Eye (tissue), 1 donor: ENCODE measurements at places on chromosomes 1 and 21.

- DNase-seq, result no peak
These were observed 3.5 kb downstream of the SAMSN1 start for GRCh38 chr21:14542638-14543037.

GRCh38 chr1:32701951-32702598 lies 495 bp downstream of the SYNC start:
- DNase-seq, result peak; percentile 63

- no peak for DNase-seq
These were observed 312 bp downstream of the KIAA2013 start for GRCh38 chr1:11925938-11926292.

GRCh38 chr1:13759072-13759471 lies 59.1 kb downstream of the PRDM2 start:
- no peak for DNase-seq

- no peak for DNase-seq
These were observed 300.9 kb downstream of the LMX1A start for GRCh38 chr1:165055581-165055980.

- DNase-seq, result peak; percentile 36
These were observed 273.1 kb upstream of the SNX7 start for GRCh38 chr1:98388441-98388840.

DNA sequence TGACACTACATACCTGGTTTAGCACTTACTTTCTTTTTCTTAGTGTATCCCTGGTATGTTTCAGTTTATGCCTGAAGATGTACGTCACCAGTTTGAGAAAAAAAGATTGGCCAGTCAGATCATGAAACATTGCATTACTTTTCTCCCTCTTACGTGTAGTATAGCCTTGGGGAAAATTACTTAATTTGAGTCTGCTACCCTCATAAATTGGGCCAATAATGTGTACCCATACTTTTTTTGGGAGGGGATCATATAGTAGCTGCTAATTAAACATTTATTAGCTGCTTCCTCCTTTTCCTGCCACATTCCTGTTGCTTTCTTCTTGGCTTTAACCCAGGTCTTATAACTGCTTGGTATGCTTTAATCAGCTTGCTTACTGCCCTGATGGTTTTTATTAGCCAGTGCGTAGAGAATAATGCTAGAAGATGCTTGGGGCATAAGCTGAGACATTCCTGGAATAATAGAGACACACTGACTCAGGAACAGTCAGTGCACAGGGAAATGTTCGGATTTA lies 32.1 kb downstream of the RABGAP1L start:
- DNase-seq, result peak; percentile 28

DNA sequence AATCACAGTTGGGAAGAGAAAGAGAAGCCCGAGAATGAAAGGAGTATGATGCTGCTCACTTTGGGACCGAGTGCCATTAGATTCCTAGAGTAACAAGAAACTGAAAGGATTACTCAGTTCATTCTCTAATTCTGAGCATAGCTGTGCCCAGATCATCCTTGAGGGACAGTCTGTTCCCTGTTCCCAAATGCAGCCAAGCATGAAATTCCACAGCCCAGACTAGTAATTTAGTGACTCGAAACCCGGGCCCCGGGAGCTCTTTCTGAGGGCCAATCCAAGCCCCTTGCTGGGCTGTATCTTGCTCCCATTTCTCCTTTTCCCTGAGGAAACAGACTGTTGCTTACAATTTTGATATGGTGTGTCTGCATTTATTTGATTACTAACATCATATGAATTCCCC lies 30.0 kb upstream of the ETS2 start:
- no peak for DNase-seq
